ENCODE measurements at places on chromosomes 5 and 9. TPM values are rescaled to one million over a fixed set of nuclear protein-coding genes. Genes with fewer than 3 reads are reported as not detected.
A peak's percentile ranks its signal among the peaks of the same experiment; 100 is the strongest.

Gene VAV2
- 48.4 TPM for polyA plus RNA-seq

Gene IFNA2
- polyA plus RNA-seq, result not detected

Gene MYOZ3
- polyA plus RNA-seq, result 3.0 TPM

Gene FAM78A
- 2.3 TPM for polyA plus RNA-seq

Gene FBP1
- polyA plus RNA-seq, result 259 TPM

Gene CENPK
- polyA plus RNA-seq, result 19.0 TPM

Gene SV2C
- polyA plus RNA-seq, result 3.0 TPM

Gene ST6GALNAC4
- polyA plus RNA-seq, result 10.4 TPM

Gene CCDC152
- polyA plus RNA-seq, result 30.3 TPM

Gene C5orf34
- 3.0 TPM for polyA plus RNA-seq

Gene MED10
- polyA plus RNA-seq, result 42.4 TPM

Gene OLFM1
- polyA plus RNA-seq, result 29.3 TPM

Gene ANXA1
- 79.3 TPM for polyA plus RNA-seq

Gene KCNIP1
- polyA plus RNA-seq, result 2.8 TPM

DNA sequence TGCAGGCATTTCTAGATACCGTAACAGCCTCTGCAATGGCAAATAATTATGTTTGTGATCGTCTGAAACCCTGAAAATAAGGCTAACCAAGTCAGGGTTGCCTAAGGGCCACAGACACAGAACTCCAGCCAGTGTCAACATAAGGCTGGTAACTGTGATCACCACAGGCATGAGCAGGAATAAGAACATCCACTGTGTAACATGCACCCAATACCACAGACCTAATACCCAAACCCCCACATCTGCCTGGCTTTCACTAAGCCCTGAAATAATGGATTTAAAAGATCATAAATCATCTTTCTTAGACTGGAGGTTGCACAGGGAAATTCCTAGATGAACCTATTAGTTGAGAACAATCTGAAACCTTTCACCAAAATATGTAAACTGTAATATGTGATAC lies 394.5 kb downstream of the NFIB start:
- DNase-seq, result no peak

- DNase-seq, result no peak
Observed at GRCh38 chr9:99724640-99725039, 97.0 kb upstream of the NR4A3 start.

GRCh38 chr9:116875576-116875975 lies 188.5 kb downstream of the TRIM32 start:
- DNase-seq, result no peak

DNA sequence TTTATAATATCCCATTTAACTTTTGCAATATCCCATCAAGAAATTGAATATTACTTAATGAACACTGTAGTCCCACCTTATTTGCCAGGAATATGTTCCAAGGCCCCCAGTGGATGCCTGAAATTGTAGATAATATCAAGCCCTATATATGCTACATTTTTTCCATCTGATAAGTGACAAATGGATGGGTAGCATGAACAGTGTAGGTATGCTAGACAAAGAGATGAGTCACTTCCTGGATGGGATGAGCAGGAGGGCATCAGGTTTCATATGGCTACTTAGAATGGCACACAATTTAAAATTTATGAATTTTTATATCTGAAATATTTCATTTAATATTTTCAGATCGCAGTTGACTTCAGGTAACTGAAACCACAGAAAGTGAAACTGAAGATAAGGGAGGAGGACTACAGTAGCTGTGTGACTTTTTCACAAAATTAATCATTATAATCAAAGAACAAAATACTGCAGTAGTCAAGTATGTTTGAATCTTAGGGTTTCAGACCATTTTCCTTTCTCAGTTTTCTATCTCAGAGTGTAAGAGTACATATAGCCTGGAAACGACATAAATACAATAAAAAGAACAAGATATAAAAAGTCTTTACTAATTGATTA lies 636.4 kb upstream of the ARRDC3 start:
- no peak for DNase-seq

- DNase-seq, result no peak
Observed at GRCh38 chr9:95516221-95516733, 494 bp downstream of the PTCH1 start.

GRCh38 chr5:124920909-124921666 lies 174.6 kb upstream of the ZNF608 start:
- DNase-seq, result no peak

- peak; percentile 77 for DNase-seq
Observed at GRCh38 chr5:96790961-96791504, 16.7 kb downstream of the ERAP1 start.

DNA sequence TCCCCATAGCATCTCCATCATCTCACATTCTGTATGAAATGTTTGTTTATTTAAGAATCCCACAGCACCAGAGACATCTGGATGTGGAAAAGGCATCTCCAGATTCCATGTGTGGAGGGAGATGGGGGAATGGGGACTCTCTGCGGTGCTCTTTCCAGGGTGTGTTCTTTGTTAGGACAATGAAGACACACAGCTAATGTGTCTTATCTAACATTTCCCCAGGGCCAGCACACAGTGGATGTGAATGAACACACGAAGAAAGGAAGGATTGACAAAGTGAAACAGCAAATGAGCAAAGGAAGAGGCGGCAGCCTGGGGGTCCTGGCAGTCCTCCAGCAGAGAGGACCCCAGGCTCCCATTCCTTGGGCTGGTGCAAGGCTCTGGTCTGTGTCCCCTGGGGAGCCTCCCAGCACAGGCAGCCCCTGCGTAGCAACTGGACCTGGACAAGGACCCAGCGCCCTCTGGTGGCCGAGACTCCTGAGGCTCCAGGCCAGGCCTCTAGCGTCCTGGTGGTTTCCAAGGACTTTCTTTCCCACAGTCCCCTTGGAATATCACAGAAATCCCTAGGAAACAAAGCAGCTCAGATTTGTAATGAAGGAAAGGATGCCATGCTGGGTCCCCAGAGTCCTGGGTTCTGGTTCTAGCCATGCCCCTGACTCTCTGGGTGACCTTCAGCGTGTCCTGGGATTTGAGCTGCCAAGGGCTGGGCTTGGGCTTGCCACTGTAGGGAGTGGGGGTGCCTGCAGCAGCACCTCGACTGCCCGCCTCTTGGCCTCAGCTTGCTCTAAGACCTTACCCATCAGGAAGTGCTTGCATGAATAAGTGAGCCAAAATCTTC lies 3.5 kb upstream of the PDLIM7 start:
- DNase-seq, result peak; percentile 78

- DNase-seq, result no peak
Observed at GRCh38 chr5:135309391-135310327, 89.4 kb downstream of the MACROH2A1 start.

GRCh38 chr5:168974082-168974481 lies 326.9 kb downstream of the SLIT3 start:
- no peak for DNase-seq

- no peak for DNase-seq
Observed at GRCh38 chr9:127209220-127209619, 55.4 kb upstream of the GARNL3 start.

DNA sequence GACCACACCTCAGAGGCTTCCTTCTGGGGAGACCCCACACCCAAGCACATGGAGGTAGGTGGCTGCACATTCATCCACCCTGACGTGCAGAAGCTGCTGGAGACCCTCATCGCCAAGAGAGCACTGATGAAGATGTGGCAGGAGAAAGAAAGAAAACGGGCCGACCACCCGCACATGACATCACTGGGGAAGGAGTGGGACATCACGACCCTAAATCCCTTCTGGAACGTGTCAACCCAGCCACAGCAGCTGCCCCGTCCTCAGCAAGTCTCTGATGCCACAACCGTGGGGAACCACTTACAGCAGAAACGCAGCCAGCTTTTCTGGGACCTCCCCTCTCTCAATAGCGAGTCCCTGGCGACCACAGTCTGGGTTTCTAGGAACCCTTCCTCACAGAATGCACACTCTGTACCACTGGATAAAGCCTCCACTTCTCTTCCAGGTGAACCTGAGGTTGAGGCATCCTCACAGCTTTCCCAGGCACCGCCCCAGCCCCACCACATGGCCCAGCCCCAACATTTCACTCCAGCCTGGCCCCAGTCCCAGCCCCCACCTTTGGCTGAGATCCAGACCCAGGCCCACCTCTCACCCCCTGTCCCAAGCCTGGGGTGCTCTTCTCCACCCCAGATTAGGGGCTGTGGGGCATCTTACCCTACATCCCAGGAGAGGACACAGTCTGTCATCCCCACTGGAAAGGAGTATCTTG lies 3.0 kb downstream of the SPATA31E1 start:
- DNase-seq, result no peak

- no peak for DNase-seq
Observed at GRCh38 chr5:153784277-153784676, 254.4 kb downstream of the FAM114A2 start.

DNA sequence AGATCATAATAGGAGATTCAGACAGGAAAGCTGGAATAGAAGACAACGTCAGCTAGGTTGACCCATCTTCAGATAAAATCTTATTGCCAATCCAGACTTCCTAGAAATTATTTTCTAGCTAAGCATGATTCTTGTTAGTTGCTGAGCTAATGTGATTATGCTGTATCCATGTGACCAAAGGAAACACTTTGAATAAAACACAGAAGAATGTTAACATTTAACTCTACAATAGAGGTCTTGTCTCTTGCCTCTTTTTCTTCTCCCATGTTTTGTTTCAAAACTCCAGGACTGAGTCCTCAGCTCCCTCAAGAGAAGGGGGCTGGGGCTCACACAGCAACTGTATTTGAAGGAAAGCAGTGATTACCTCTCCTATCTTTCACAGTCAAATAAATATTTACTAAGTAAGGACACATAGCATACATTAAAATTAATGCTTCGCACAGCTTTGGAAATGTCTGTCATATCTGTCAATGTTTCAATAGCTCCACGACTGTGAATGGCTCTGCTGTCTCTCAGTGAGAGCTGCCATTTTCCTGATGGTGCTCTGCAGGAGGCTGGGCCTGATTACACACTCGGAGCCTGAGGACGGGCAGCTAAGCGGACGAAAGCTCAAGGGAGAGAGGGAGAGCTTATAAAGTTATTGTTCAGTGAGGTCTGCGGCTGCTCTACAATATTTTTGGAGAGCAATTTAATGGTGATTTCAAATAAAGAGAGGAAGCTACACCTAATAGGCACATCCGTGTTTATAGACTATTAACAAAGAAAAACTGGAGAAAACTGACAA lies 64.8 kb upstream of the ZNF462 start:
- no peak for DNase-seq

- DNase-seq, result no peak
Observed at GRCh38 chr5:67164856-67165525, 31.6 kb downstream of the CD180 start.

DNA sequence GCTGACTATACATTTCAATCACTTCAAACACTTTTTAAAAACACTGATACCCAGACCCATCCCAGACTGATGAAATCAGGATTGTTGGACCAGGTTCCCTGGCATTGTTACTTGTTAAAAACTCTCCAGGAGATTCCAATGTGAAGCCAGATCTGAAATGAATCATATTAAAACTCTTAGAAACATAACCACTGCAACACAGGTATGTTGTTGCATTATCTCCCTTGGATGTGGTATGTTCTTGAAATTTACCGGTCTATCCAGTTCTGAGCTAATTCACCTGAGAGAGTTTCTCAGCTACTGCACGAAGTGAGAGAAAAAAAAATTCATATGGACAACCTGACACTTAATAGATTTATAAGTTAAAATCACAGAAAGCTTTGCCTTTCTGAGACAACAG lies 21.8 kb downstream of the MEF2C start:
- no peak for DNase-seq

- no peak for DNase-seq
Observed at GRCh38 chr9:10265153-10265631, 347.6 kb downstream of the PTPRD start.

- DNase-seq, result peak; percentile 50
Observed at GRCh38 chr5:72107131-72107900, at the start of gene MAP1B. Gene MAP1B (plus strand): TSS chr5:72107475. CDS start chr5:72107532, 57 bp downstream.

GRCh38 chr9:134936346-134937163 lies 18.8 kb upstream of the FCN1 start:
- DNase-seq, result no peak

DNA sequence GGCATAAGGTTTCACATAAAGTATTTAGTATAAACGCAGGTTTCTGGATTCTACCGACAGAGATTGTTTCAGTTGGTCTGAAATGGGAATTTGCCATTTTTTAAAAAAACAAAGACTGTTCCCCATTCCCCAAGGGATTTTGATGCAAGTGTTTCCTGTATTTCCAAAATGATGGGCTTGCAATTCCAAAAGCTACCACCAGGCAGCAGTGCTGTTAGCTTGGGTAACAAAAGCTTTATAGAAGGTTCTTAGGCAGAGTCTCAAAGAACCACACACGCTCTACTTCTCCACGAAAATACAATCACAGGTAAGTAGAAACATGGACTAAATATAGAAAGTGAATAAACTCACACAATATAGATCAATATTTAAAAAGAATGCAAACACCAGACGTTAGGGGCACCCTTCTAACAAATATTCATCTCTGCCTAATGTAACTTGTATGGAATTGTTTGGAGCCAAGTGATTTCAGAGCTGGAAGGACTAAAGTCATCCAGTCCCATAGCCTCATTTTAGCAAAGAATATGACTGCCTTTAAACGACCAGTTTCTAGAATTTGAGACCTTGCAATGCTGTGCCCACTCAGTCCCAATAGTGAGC lies 154.3 kb downstream of the SPOCK1 start:
- no peak for DNase-seq

DNA sequence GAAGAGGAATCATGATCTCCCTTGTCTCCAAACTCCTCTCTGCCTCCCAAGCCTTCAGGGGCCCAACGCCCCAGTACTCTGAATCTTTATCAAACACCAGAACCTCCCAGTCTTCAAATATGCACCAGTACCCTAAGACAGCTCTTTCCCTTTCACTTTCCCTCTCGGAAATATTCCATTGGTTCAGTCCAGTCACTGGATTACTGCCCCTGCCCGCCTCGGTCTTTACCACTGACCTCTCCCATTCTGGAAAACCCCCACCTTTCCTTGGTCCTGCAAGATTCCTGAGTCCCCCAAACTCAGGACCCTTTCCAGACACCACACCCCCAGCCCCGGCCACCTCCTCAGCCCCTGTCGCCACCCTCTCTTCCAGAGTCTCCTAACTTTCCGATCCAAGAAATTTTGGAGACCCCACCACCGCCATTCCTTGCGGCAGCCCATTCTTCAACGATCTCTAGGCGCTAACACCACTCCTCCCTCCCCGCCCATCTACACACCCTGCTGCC lies 674 bp downstream of the C5orf15 start:
- DNase-seq, result peak; percentile 24

DNA sequence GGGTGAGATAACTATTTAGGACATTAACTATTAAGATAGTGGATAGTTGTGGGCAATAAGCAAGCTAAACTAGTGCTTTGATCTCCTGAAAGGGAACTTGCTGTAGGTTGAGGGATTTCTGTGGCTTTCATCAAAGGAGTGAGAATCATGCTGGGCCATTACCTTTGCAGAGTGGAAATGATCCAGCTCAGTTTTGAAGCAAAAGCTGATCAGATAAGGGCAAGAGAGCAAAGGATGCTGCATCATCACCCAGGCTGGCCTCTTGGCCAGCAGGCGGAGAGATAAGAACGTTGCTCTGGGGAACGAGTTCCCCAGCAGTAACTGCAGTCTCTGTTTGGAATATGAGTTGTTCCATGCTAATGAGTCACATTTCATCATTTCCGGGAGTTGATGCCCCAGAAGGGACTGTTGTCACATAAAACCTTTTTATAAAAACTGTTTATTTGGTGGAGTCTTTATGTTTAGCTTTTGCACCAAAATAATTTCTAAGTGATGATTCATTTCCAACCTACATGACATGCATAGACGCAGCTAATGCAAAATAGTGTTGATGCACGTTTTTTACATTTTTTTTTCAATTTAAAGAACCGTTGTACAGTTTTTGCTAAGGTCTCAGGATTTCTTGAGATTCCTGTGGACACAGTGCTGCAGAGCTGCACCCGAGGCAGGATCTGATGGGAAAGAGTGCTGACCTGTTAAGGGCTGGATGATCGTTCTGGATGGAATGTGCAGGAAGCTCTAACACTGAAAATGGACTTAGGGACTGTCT lies 99.3 kb downstream of the ACTBL2 start:
- DNase-seq, result peak; percentile 15

GRCh38 chr9:134341306-134341705 lies 15.1 kb downstream of the RXRA start:
- DNase-seq, result no peak
